Posterior vena cava (tissue), 2 donors: ENCODE measurements at places on chromosomes 3 and 15. TPM values are rescaled to one million over a fixed set of nuclear protein-coding genes. Genes with fewer than 3 reads are reported as not detected.

- no peak for DNase-seq
These were observed 134.2 kb downstream of the RPL22L1 start for GRCh38 chr3:170735821-170736220.

DNA sequence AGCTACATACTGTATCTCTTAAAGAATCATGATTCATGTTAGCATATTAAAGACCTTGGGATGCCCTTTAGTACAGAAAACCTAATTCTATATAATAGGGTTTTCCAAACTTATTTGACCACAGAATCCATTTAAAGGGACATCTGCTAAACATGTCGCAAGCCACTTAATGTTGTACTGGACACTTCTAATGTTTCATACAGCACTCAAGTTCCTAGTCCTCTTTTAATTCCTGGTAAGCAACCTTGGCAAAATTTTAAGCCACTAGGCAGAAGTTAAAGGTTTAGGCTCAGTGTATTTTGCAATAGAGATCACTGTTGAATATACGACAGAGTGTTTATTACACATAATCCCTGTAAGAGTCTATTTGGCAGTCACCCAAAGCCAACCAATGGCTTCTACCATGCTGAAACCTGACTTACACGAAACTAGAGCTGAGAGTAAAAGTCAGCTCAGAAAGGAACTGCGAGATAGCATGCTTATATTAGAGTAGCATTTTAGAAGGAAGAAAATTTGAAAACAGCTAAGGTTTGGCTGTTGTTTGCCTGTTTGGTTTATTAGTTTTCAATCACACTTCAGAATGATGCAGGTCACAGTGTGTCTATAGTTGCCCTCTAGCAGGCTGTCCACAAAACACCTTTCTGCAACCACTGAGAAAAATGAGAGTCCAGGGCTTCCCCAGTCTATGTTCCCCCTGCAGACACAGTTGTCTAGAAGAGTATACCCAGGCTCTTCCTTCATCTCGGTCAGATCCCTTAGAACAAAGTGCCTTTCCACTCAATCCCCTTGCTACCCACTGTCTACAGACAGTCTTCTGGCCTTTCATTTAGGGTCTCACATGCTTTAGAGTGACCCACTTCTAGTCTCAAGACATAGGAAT, 104.4 kb downstream of the FMN1 start:
- no peak for DNase-seq

DNA sequence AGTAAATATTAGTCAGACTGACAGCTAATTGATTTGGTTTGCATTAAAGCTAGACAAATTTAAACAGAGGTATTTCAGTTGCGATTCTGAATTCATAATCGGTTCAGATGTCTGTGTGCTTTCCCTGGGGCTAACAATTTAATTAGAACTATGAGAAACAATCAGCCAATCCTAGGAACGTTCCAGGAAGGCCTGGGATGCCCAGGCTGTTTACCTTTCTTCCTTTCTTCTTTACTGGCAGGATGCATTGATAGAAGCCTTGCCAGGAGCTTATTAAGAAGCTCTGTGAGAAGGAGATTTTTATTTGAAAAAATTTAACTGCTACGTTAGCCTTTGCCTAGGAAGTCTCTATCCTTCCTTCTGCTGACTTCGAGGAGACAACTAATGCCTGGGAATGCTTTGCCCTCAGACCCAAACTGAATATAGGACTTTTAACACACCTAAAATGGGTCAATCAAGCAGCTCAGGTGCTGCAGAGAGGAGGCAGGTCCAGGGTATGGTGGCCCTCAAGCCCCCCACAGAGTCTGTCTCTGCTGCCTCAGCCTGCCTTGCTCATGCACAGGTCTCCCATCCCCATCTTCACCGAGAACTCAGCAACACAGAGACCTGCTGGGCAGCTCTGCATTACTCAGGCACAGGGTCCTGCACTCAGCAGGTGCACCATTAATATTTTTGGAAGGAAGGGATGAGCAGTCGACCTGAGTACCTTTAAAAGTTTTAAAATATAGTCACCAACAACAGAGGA, 48.5 kb downstream of the PCSK6 start:
- no peak for DNase-seq

The FAM174B gene
- 9.0 TPM for total RNA-seq

The NOX5 gene
- 0.10 TPM for total RNA-seq

DNA sequence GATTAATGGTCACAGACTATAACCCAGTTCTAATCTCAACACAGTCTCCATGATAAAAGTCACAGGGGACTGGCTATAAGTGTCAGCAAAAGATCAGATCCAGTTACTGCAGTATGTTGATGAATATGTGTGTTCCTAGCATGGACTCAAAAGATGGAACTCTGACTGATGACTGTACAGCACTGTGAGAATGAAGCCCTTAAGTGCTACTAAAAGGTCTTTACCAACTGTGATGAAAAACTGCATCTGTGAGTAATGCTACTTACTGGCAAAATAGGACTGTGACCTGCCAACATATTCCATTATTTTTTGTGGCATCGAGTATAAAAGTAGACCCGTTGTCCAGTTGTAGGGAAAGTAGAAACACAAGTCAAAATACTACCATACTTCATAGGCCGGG, 284.2 kb downstream of the ROBO2 start:
- DNase-seq, result no peak

GRCh38 chr3:11373654-11374053, 101.5 kb downstream of the ATG7 start:
- no peak for DNase-seq

GRCh38 chr3:167668651-167669050, 14.9 kb upstream of the WDR49 start:
- DNase-seq, result no peak

- no peak for DNase-seq
These were observed 1061.4 kb downstream of the OTOL1 start for GRCh38 chr3:162558016-162558415.

DNA sequence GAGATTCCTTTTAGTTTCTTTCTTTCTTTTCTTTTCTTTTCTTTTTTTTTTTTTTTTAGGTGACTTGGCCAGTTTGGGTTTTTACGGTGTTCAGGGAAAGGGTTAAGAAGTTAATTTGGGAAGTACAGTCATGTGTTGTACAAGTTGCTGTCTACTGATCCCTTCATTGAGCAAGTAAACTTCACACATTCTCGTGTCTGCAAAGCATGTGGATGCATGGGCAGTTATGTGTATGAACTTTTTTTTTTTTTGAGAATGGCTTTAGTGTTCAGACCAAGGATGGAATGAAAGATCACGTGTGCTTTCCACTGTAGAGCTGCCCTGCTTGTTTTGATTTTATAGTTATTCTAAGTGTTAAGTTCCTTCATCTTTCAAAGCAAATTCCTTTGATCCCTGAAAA, 132.3 kb downstream of the PGPEP1L start:
- no peak for DNase-seq

- DNase-seq, result peak; percentile 92
These were observed 118.8 kb upstream of the ADPGK start for GRCh38 chr15:72902245-72902918.

GRCh38 chr3:116056280-116056679, 389.0 kb downstream of the LSAMP start:
- DNase-seq, result no peak

GRCh38 chr15:36896949-36897348, 203.4 kb downstream of the MEIS2 start:
- DNase-seq, result no peak

The NR2E3 gene
- 0.19 TPM for total RNA-seq

GRCh38 chr3:42685363-42685881, at the start of gene KLHL40:
Gene KLHL40 (plus strand): TSS chr3:42685537. CDS start chr3:42685619, 82 bp downstream.
- DNase-seq, result peak; percentile 67

GRCh38 chr15:60316961-60317360, 80.8 kb downstream of the ANXA2 start:
- DNase-seq, result no peak
